ENCODE measurements at places on chromosomes 4 and X. TPM values are rescaled to one million over a fixed set of nuclear protein-coding genes. Genes with fewer than 3 reads are reported as not detected.

- no peaks in the 10 kb centered on the region for H3K36me3 ChIP-seq
- no peaks in the 10 kb centered on the region for H3K27me3 ChIP-seq
- DNase-seq: no peak
- peaks cover 24% of the 10 kb centered on the region for H3K4me1 ChIP-seq
These were observed 115.1 kb downstream of the NDST4 start for GRCh38 chr4:114998316-114998715.

DNA sequence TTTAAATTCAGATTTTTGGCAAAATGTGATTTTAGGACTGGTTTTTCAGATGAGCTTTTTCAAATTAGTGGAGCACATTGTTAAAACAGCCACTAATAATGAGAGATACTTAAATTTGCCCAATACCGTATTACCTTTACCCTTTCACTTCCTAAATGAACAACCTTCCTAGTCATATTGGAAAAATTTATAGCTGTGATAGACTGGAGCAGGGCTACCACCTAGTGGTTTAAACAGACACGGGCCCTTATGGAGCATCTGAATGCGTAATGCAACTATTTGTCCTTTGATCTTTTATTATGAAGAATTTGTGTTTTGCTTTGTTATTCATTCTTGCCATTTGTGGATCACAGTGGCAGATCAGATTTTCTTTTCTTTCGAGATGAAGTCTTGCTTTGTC lies 72.7 kb downstream of the KDM6A start:
- peaks cover 2% of the 10 kb centered on the region for H3K36me3 ChIP-seq
- DNase-seq: no peak
- H3K27me3 ChIP-seq: no peaks in the 10 kb centered on the region
- H3K4me3 ChIP-seq: no peak overlapping the region
- H3K27ac ChIP-seq: no peak overlapping the region
- peaks cover 6% of the 10 kb centered on the region for H3K4me1 ChIP-seq

CSAG3 gene
- total RNA-seq: not detected

GASK1B gene
- 11.8 TPM for total RNA-seq

GRCh38 chr4:149825336-149825735 lies 9.7 kb upstream of the IQCM start:
- H3K4me3 ChIP-seq: no peak overlapping the region
- H3K27ac ChIP-seq: no peak overlapping the region
- no peaks in the 10 kb centered on the region for H3K36me3 ChIP-seq
- peaks cover 11% of the 10 kb centered on the region for H3K27me3 ChIP-seq
- DNase-seq: no peak
- H3K4me1 ChIP-seq: peaks cover 11% of the 10 kb centered on the region

GRCh38 chrX:139932073-139932900 lies 566 bp downstream of the ATP11C start:
- peak overlapping the region; percentile 83 for H3K27ac ChIP-seq
- H3K4me1 ChIP-seq: peaks cover 26% of the 10 kb centered on the region
- H3K36me3 ChIP-seq: no peaks in the 10 kb centered on the region
- H3K4me3 ChIP-seq: peak overlapping the region; percentile 81
- DNase-seq: peak; percentile 87
- no peaks in the 10 kb centered on the region for H3K27me3 ChIP-seq

DNA sequence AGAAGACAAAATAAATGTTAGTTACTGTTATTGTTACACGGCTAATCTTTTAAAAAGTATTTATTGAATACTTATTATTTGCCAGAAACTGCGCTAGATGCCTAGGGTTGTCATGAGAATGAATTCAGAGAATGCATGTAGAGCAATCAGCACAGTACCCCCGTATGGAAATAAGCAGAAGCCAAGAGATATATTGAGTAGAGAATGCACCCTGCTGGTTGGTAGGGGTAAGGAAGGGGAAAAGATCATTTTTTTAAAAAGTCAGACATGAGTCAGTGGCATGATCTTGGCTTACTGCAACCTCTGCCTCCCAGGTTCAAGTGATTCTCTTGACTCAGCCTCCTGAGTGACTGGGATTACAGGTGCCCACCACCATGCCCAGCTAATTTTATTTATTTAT lies 13.1 kb upstream of the DRP2 start:
- H3K27me3 ChIP-seq: no peaks in the 10 kb centered on the region
- no peak overlapping the region for H3K4me3 ChIP-seq
- H3K27ac ChIP-seq: no peak overlapping the region
- no peaks in the 10 kb centered on the region for H3K36me3 ChIP-seq
- no peak for DNase-seq
- H3K4me1 ChIP-seq: no peaks in the 10 kb centered on the region

DNA sequence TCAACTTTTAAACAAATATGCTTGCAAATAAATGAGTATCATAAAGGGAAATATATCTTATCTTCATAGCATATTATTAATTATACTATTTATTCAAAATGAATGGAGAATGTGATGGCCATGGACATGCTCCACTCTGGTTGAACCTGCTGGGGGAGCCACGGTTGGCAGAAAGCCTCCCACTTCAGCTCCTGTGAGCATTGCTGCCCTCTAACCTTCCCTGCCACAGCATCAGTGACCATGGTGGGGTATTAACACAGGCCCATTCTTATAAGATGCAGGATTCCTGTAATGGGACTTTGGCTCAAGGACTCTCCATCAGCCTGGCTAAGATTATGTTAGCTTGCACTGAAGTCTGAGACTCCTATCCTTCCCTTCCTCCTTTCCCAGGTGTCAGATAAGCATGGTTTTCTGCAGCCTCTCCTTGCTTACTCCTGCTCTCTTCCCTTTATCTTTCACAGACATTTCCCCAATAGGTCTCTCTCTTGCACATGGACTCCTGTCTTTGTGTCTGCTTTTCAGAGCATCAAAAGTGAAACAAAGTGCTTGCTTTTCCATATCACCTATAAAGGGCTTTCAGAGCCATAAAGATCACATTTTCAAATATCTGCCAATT lies 4.9 kb upstream of the ABRAXAS1 start:
- peaks cover 5% of the 10 kb centered on the region for H3K27me3 ChIP-seq
- H3K4me1 ChIP-seq: peaks cover 4% of the 10 kb centered on the region
- H3K4me3 ChIP-seq: no peak overlapping the region
- DNase-seq: no peak
- H3K36me3 ChIP-seq: no peaks in the 10 kb centered on the region

NWD2 gene
- total RNA-seq: not detected

DNA sequence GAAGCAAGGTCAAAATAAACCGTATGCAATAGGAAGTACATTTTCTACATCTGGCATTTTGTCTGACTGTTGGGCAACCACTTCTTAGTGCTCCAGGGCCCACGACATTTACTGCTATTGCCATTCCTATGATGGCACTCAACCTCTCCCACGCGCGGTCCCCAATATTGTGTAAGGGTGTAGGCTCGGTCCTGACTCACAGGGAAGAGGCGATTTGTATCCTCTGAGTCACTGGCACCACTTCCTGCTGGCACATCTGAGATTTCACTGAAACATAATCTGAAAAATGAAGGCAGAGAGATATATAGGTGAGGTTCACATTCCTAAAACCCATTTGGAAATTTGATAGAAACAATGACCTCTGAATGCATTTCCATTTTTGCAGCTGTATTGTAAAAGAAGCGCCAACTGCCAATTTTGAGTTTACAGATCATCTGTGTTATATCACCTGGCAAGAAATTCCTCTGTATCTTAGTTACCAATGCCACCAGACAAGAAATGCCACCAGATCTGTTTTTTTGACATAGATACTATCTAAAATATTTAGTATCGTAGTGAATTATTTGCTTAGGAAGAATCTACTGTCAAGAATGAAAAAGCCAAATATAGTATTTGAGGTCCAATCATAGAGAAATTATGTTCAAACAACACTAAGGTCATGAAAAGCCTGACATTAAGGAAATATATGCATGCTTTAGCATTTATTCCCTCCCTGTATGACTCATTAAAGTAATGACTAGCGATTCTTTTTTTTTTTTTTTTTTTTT lies 9.8 kb downstream of the EREG start:
- H3K4me3 ChIP-seq: no peak overlapping the region
- peaks cover 27% of the 10 kb centered on the region for H3K4me1 ChIP-seq
- H3K27ac ChIP-seq: peak overlapping the region; percentile 78
- no peak for DNase-seq
- H3K27me3 ChIP-seq: no peaks in the 10 kb centered on the region

GRCh38 chrX:86910602-86911311 lies 606.8 kb upstream of the KLHL4 start:
- H3K4me3 ChIP-seq: no peak overlapping the region
- H3K4me1 ChIP-seq: no peaks in the 10 kb centered on the region
- no peaks in the 10 kb centered on the region for H3K36me3 ChIP-seq
- DNase-seq: peak; percentile 57
- H3K27ac ChIP-seq: no peak overlapping the region
- no peaks in the 10 kb centered on the region for H3K27me3 ChIP-seq

DNA sequence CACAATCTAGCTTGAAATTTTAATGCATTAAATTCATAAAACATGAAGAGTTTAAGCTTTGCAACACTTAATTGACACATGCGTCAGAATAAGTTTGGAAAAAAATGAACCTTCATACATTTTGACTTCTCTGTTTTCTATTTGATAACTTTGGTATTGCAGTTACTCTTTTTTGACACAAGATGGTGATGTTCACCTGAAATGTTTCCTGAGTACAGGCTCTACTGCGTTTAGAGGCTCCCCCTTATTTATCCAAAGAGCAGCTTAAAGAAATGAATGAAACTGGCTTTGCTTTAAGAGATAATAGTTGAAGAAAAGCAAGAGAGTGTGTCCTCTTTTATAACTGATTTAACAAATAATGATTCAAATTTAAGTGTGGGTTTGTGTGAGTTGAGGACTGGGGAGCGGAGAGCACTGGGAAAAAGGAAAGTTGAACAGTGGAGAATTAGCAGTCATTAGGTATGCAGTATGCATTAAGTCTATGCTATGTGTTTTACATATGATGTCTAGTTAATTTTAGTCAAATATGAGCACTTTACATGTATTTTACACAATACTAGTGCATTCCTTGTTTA lies 180.6 kb upstream of the NUDT6 start:
- no peak overlapping the region for H3K27ac ChIP-seq
- H3K4me3 ChIP-seq: no peak overlapping the region
- H3K36me3 ChIP-seq: no peaks in the 10 kb centered on the region
- H3K4me1 ChIP-seq: peaks cover 11% of the 10 kb centered on the region
- H3K27me3 ChIP-seq: no peaks in the 10 kb centered on the region

IBSP gene
- total RNA-seq: not detected

- peaks cover 29% of the 10 kb centered on the region for H3K27me3 ChIP-seq
- H3K27ac ChIP-seq: no peak overlapping the region
- H3K4me3 ChIP-seq: no peak overlapping the region
- no peaks in the 10 kb centered on the region for H3K4me1 ChIP-seq
These were observed 69.6 kb downstream of the ADRA2C start for GRCh38 chr4:3835527-3836405.

SULT1B1 gene
- 1.2 TPM for total RNA-seq

DNA sequence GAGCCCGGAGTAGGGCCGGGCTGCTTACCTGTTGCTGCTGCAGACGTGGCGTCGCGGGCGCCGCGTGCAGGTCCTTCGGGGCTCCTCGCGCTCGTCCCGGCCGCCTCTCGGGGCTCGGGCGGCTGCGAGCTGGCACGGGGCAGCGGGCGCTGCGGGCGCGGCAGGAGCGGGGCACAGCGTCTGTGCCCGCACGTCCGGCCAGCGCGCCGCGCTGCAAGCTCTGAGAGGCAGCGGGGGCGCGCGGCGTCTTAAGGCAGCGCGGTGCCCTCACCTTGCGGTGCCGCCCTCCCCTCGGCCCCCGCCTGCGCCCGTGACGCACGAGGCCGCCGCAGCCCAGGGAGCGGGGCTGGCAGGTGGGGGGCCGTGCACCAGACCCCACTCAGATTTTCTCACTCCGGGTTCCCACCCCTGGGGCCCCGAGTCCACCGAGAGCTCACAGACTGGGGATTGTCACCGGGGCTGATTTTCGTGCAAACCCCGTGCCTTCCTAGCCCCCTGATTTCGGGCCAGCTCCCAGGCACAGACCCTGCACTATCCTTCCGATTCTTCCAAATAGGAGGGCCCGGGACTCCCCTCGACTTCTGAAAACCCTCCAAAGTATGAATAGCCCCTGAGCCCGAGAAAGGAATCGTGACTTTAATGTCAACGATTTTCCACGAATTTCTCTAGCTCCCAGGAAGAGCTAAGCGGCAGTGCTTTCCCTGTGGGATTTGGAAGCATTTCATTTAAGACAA lies at the start of gene GPR101:
GPR101 (minus strand) TSS at position 222 of the 734 bp plus-strand sequence. CDS start 2,321 bp downstream, outside the sequence.
- H3K4me3 ChIP-seq: no peak within 1 kb of the TSS
- no peaks in the 10 kb centered on the region for H3K36me3 ChIP-seq
- no peak within 1 kb of the TSS for H3K27ac ChIP-seq

DNA sequence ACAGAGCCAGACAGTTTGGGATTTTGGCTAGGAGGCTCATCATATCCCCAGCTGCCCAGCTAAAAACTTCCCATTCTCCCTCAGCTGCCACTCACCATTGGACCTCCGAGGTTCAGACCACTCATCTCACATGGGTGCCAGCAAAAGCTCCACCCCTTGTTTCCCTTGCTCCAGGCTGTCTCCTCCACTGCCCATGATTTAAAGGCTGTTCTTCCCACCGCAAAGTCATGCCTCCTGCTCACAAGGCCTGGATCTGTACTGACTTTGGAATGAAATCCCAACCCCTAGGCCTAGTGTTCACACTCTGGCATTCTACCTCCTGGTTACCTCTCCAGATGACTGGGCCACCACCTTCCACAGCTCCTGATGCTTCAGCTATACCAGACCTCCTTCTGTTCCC lies 142.2 kb upstream of the EOLA2 start:
- H3K4me3 ChIP-seq: no peak overlapping the region
- H3K36me3 ChIP-seq: no peaks in the 10 kb centered on the region
- H3K4me1 ChIP-seq: peaks cover 30% of the 10 kb centered on the region
- peak overlapping the region; percentile 47 for H3K27ac ChIP-seq

DNA sequence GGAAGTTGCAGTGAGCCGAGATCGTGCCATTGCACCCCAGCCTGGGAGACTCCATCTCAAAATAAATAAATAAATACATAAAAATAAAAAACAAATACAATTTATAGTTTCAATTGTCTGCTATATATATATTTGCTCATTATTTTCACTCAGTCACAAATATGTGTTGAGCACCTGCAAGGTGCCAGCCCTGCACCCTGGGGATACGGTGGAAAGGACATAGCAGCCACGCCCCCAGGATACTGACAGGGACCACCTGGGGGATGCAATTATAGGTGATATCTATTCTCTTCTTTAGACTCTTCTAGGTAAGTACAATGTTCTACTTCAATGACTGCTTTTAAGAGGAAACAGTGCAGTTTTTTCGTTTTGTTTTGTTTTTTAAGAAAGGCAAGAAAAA lies 85.0 kb downstream of the JAKMIP1 start:
- no peaks in the 10 kb centered on the region for H3K4me1 ChIP-seq
- H3K27me3 ChIP-seq: peaks cover 10% of the 10 kb centered on the region
- H3K27ac ChIP-seq: no peak overlapping the region
- no peak for DNase-seq
- H3K36me3 ChIP-seq: no peaks in the 10 kb centered on the region

CPLX1 gene
- not detected for total RNA-seq

GRCh38 chrX:4397471-4397870 lies 684.0 kb upstream of the PRKX start:
- H3K27ac ChIP-seq: no peak overlapping the region
- DNase-seq: no peak
- H3K36me3 ChIP-seq: no peaks in the 10 kb centered on the region
- no peaks in the 10 kb centered on the region for H3K4me1 ChIP-seq

GRCh38 chrX:153799326-153799725 lies 4.9 kb downstream of the SSR4 start:
- no peak for DNase-seq
- H3K27me3 ChIP-seq: no peaks in the 10 kb centered on the region

Measured in osteocyte (in vitro differentiated cells).